ENCODE measurements at places on chromosomes 6 and 20.

GRCh38 chr6:16244869-16245451, 6.6 kb downstream of the GMPR start:
- no peak for DNase-seq

DNA sequence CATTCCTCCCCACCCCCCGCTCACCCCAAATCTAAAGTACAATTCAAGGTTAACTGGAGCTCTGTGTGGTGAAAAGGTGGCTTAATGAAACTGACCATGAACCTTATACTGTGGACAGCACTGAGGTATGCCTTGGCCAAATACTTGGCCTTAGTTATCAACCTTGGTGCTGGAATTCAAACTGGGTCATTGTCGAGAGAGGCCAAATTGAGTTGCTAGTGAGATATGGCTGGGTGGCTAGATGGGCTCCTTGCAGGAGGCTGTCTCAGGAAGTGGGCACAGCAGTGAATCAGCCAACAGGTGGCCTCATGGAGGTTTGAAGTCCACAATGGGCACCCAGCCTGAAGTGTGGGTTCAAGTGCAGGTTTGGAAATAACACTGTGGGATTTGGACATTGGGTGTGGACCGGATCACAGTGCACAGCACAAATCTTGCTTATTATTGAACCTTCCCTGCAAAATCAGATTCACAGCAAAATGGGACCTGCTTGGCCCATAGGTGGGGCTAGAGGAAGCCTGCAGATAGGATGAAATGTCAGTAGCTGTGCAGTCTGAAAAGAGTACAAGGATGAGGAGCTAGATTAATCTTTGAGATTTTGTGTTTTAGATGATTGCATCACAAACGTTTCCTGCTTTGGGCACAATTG, 5.6 kb upstream of the BTBD3 start:
- DNase-seq = no peak

DNA sequence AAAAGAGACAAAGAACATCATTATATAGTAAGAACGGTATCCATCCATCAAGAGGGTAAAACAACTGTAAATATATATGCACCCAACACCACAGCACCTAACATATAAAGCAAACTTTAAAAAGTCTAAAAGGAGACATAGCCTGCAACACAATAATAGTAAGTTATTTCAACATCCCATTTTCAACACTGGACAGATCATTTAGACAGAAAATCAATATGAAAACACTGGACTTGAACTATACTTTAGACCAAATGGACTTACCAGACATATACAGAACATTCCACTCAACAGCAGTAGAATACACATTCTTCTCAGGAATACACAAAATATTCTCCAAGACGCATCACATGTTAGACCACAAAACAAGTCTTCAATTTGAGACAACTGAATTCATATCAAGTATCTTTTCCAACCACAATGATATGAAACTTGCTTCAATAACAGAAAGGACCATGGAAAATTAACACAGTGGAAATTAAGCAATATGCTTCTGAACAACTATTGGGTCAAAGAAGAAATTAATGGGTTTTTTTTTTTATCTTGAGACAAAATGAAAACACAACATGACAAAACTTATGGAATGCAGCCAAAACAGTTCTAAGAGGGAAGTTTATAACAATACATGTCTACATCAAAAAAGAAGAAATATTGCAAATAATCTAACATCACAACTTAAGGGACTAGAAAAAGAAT, 23.9 kb upstream of the ASF1A start:
- no peak for DNase-seq

- no peak for DNase-seq
Observed at GRCh38 chr20:18978311-18978710, 164.7 kb downstream of the SCP2D1 start.

DNA sequence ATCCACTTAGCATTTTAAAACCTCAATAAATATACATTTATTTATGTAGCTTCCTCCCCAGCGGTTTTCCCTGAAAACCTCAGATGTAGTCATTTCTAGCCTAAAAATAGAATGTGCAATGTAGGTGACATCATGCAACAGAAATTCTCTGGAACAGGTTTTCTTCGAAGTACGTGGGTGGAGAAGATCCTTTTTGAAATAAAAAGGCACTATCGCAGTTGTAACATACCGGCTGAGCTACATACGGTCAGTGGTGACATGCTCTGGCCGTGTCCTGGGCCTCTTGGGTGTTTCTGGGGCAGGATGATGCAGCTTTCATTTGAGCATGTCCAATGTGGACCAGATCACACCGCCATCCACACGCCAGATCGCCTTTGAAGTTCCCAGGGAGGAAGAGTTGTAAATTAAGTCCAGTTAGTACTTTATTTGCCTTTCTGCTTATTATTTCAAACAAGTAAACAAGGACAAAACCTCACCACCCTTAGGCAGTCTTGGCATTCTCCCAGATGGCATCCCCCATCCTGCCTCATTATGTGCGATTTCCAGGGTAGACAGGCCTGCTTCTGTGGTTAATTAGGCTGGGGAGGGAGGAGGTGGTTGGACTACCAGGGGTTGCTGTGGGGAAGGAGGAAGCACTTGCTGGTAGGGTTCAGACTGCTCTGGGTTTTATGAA, 109.5 kb upstream of the CLDN20 start:
- no peak for DNase-seq

- DNase-seq = no peak
Observed at GRCh38 chr6:125197795-125198269, 44.3 kb downstream of the TPD52L1 start.

DNA sequence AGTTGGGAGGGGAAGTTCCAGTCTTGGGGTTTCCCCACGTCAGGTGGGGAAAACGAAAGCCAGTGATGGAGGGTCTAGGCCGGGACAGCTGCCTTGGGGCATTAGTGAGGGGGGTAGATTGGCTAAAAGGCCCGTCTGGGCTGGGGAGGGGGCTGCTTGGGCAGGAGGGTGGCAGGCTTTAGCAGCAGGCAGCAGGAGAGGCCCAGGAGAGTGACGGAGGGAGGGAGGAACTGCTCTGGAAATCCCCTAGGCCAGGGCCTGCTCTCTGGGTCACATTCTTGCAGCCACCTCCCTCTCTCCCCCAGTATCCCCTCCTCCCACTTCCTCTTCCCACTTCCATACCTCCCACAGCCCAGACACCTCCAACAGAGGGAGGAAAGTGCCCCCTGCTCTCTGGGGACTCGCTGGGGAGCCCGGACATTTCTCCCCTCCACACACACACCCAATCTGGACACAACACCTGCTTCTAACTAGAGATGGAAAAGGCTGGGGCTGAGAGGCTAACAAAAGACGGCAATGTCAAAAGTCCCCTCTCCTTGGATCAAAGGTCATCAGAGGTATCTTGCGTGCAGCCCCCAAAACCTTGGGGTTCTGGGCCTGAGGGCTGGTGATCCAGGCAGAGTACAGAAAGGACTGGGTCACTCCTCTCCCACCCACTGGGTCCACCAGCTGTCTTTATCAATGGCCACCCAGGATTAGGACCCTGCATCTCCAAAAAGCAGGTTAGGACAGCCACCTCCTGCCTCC, 1.8 kb downstream of the NFKBIE start:
- DNase-seq = no peak

DNA sequence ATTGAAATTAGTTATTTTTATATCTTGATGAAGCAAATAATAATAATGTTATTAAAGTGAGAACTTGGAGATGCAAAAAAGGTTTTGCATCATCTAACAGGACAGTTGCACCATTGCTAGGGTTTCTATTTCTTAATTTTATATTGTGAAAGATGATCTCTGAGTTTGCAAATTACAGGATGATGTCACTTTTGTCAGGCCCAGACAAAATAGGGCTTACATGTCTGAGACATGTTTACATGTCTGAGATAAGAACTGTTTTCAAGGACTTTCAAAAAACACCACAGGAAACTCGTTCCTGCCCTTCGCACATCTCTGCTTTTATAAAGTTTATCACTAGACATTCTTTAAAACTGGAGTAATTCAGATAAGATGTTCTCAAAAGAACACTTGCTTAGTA, 1075.8 kb upstream of the MANEA start:
- no peak for DNase-seq

DNA sequence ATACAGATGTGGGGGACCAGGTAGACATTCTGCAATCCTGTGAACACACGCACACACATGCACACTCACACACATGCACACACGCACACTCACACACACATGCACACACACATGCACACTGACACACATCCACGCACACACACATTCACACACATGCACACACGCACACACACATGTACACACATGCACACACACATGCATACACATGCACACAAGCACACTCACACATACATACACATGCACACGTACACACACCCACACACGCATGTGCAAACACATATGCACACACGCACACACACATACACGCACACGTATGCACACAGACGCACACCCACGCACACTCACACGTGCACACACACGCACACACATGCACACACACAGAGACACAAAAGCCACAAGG, 14.3 kb upstream of the GGTLC1 start:
- no peak for DNase-seq

DNA sequence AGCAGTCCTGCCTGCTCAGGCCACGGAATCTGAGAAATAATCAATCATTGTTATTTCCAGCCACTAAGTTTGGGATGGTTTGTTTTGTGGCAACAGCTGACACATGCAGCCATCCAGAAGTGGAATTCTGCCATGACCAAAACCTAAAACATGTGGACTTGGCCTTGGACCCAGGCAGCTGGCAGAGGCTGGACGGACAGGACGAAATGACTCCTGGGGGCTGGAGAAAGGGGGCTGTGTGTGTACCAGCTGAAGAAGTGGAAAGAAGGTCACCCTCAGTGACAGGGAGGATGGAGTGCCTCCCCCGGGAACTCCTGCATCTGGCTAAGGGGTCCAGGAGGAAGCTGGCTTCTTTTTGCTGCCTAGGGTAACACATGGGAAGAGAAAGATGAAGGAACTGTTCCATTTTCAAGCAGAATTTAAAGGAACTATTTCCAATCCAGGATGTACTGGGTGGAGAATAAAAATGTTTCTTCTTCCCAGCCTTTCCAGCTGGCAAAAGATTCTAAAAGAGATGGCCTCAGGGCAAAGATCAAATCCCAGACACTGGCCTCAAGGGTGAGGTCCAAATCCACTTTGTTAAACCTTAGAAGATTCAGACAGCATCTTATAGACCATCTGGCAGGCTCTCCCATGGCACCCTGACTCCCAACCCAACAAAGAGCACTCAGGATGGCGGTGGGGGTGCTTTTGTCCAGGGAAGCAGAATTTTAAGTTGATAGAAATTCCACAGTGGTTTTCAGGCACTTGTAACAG, 14.3 kb downstream of the SERPINB6 start:
- no peak for DNase-seq

- DNase-seq = no peak
Observed at GRCh38 chr20:19335916-19336315, 123.5 kb downstream of the SLC24A3 start.

DNA sequence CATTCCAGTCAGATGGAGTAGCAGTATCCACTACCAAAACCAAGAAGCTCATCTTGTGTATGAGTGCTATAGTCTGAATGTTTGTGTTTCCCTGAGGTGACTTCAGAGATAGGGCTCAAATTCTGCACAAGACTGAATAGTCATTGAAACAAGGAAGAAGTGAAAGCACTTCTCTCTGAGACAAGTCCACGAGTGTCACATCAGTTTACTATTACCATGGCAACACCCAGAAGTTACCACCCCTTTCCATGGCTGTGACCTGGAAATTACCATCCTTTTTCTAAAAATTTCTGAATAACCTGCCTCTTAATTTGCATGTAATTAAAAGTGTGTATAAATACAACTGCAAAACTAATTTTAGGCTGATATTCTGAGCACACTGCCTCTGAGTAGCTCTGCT, 682.1 kb upstream of the ADGRB3 start:
- DNase-seq = no peak

- no peak for DNase-seq
Observed at GRCh38 chr6:50380406-50381098, 330.8 kb upstream of the DEFB112 start.
